ENCODE measurements at places on chromosomes 4 and X. TPM values are rescaled to one million over a fixed set of nuclear protein-coding genes. Genes with fewer than 3 reads are reported as not detected.

Gene MAGIX
- 6.7 TPM for total RNA-seq

Gene AADAT
- 4.9 TPM for total RNA-seq

Gene NR0B1
- total RNA-seq: not detected

Gene KLHL2
- total RNA-seq: 37.7 TPM

Gene ADH7
- total RNA-seq: 0.47 TPM

- no peak for DNase-seq
Observed at GRCh38 chr4:6857009-6857882, 52.4 kb upstream of the TBC1D14 start.

DNA sequence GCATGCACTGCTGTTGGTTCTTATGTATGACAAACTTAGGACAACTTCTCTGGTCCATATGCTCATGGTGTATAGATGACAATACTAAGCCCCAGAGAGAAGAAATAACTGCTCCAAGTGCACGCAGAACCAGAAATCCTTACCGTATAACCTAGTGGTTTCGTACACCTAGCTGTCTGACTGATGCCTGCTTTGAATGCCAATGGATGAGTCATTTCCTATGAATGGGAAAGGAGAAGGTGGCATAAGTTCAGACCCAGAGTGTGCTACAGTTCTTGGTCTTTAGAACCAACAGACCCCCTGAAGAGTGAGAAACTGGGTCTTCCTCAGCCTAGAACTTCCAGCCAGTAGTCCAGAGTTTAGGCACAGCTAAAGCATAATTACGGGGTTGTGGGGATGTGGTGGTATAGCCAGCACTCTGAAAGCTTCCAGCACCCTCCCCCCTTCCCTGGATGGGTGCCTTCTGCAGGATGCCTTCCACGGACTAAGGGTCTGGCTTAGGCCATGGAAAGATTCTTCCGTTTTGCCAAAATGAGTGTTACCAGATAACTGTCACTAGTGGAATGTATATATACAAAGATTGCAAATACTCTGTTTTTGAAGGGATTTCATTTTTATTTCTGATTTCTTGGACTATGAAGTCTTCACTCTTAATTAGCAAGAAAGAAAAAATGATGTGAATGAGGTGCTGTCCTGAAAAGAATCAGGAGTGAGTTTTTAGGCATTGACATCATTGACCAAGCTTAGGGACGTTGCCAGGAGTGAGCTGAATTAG is 84.6 kb upstream of the PACRGL start:
- no peak for DNase-seq

DNA sequence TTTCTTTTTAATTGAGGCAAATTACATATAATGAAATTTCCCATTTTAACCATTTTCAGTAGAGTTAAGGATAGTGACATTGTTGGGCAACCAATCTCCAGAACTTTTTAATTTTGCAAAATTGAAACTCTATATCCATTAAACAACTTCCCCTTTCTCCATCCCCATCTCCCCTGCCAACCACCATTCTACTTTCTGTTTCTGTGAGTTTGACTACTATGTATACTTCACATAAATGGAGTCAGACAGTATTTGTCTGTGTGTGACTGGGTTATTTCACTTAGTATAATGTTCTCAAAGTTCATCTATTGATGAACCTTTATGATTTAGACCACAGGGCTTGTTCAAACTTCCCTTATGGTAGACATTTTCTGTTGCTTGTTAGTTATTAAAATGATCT is 364.5 kb upstream of the MAD2L1 start:
- DNase-seq: no peak

GRCh38 chrX:153499876-153500275 is 5.1 kb downstream of the BGN start:
- DNase-seq: no peak

GRCh38 chr4:19927381-19927780 is 324.3 kb upstream of the SLIT2 start:
- DNase-seq: no peak

DNA sequence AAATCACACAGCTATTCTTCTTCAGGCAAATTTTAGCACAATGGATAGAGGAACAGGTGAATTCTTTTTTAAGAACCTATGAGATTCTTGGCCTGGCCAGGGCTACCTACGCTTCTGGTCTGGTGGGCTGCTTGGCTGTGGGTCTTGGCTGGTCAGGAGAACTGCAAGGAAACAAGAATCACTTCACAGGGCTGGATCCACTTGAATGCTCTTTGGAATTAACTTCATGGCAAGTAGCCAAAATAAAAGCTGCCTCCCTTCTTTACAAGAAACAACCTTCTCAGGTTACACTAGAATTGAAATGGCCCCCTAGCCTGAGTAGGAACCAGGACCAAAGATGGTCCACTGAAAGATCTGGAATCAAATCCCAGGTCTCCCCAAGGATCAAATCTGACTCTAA is 519.1 kb downstream of the IQCM start:
- DNase-seq: no peak

DNA sequence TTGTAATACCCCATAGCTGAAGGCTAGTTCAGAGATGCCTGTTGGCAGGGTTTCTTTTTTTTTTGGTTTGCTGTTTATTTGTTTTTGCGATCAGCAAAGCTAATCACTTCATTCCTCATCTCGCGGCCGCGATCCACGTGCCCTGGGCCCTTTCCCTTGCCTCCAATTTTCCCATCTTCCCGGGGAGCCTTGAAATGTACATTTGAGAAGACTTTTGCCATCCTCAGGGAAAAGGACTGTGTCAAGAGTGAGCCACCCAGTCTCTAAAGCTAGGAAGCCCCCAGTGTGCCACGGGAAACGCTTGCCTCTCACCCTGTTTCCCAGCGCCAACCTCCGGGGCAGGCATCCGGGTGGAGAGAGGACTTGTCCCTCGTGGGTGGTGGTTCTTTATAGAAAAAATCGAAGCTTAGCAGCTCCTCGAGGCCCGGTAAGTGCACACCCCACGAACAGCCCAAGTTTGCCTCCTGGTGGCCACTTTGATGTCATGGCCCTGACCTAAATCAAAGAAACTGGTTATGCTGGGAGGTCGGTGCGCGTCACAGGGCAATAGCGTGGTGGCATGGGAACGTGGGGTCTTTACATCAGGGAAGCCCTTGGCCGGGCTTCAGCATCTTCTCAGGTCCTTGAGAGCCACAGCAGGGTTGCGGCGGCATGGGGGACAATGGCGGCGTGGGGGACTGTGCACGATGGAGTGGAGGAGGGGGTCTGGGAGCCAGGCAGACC is 42.0 kb downstream of the MAP7D3 start:
- DNase-seq: no peak

GRCh38 chrX:14010566-14010965 is 19.1 kb downstream of the GEMIN8 start:
- no peak for DNase-seq

- no peak for DNase-seq
Observed at GRCh38 chr4:161829591-161829990, 334.2 kb downstream of the FSTL5 start.

GRCh38 chr4:96149894-96150293 is 310.0 kb downstream of the PDHA2 start:
- no peak for DNase-seq

GRCh38 chr4:110660755-110661154 is 37.9 kb upstream of the PITX2 start:
- no peak for DNase-seq
